ENCODE measurements at places on chromosomes 2 and 18. TPM values are rescaled to one million over a fixed set of nuclear protein-coding genes. Genes with fewer than 3 reads are reported as not detected.

GRCh38 chr2:214575030-214575429, 164.2 kb downstream of the VWC2L start:
- no peak for DNase-seq

DNA sequence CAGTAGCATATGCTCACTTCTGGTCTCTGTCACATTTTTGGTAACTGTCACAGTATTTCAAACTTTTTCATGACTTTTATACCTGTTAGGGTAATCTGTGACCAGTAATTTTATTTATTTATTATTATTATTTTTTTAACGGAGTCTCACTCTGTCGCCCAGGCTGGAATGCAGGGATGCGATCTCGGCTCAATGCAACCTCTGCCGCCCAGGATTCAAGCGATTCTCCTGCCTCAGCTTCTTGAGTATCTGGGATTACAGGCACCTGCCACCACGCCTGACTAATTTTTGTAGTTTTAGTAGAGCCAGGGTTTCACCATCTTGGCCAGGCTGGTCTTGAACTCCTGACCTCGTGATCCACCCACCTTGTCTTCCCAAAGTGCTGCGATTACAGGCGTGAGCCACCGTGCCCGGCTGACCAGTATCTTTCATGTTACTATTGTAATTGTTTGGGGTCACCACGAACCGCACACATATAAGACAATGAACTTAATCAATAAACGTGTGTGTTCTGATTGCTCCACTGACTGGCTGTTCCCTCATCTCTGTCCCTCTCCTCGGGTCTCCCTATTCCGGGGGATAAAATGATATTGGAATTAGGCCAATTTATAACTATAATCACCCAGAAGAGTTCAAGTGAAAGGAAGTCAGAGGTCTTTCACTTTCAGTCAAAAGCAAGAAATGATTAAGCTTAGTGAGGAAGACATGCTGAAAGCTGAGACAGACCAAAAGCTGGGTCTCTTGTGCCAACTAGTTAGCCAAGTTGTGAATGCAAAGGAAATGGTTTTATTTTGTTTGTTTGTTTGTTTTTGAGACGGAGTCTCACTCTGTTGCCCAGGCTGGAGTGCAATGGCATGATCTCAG, 22.9 kb downstream of the TGIF1 start:
- DNase-seq, result no peak

GRCh38 chr2:201344663-201345366, 12.3 kb downstream of the FLACC1 start:
- no peak for DNase-seq

- no peak for DNase-seq
These were observed 52.5 kb downstream of the MBP start for GRCh38 chr18:77079954-77080682.

DNA sequence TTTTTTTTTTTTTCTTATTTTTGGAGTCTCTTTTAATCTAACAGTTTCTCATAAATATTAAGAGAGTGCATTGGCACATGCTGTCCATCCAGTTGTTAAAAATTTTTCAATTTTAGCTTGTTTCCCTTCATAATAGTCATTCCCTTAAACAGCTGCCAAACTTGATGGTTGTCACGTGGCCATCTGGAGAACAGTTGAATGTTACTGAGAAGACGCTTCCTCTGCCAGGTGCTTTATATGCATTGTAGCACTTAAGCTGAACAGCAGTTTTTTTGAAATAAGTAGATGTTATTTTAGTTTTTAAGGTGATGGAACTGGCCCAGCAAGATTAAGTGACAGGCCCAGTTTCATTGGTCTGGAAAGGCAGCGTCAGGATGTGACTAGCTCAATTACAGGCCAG, 3.3 kb downstream of the SMARCAL1 start:
- no peak for DNase-seq

PLCL1 gene
- not detected for total RNA-seq

RIT2 gene
- total RNA-seq, result 1.3 TPM

PJVK gene
- 4.0 TPM for total RNA-seq

- no peak for DNase-seq
These were observed 260.0 kb upstream of the FN1 start for GRCh38 chr2:215695861-215696260.

- DNase-seq, result no peak
These were observed 59.6 kb downstream of the TPGS2 start for GRCh38 chr18:36769172-36769571.

- no peak for DNase-seq
These were observed 430.2 kb downstream of the SETBP1 start for GRCh38 chr18:45110577-45111501.

DNA sequence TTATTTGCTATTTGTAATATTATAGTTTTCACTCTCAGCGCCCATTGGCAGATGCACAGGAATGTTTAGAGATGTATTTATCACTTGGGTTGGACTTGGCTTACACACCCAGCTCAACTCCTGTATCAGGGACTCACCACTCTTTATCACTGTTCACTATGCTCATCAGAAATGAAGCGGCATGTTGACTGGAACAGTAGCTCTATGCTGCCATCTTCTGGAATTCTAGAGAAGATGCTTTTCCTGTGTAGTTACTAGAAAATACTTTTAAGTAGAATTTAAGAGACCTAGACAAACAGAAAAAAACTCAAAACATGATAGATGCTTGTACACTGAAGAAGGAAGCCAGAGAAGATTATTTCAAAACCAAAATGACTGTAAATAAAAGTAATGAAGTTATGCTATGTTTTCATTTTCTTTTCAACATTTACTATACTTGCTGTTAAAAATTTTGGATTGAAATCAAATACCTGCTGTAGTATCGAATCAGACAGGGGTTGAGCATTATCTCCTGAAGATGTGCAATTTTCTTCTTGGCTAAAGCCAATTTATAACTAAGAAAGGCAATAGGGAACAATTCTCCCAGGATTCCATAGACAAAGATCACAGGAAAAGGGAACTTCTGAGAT, 47.4 kb upstream of the NXPH2 start:
- DNase-seq, result peak; percentile 42

LRRC30 gene
- total RNA-seq, result not detected

GRCh38 chr2:196962325-196962724, 35.8 kb upstream of the PGAP1 start:
- no peak for DNase-seq

GRCh38 chr18:2402084-2402483, 169.2 kb downstream of the METTL4 start:
- DNase-seq, result no peak

DNA sequence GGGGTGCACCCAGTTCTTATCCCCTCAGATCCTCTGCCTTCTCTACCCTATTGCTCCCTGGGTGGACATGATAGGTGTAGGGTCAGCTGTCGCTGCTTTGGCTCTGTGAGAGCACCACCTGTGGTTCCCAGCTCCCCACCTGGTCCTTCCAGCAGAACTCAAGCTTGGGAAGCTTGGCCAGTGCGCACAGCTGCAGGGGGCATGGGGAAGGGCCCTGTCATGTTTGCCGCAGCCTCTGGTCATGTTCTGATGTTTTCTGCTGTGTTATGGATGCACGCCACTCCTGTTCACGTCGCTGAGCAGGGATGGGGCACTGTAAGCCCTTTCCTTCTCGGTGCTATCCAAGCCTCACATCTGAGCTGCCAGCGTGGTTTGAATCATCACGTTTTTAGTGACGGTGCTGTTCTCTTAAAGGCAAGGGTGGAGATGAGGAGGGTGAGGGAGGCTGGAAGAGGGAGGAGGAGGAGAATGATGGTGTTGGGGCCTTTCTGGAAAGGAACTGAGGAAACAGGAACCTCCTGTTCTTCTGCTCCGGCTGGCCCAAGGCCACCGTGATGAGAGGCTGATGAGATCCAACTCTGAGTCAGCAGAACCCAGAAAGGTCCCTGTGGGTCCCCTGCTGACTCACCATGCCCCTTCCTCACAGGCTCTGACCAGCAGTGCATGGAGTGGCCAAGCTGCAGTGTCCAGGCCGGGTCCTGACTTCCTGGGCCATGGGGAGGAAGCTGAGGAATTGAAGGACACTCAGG, 78.0 kb downstream of the LIPG start:
- DNase-seq, result no peak

GRCh38 chr2:164145093-164145987, 409.5 kb upstream of the FIGN start:
- no peak for DNase-seq

MROH2A gene
- total RNA-seq, result not detected

DNA sequence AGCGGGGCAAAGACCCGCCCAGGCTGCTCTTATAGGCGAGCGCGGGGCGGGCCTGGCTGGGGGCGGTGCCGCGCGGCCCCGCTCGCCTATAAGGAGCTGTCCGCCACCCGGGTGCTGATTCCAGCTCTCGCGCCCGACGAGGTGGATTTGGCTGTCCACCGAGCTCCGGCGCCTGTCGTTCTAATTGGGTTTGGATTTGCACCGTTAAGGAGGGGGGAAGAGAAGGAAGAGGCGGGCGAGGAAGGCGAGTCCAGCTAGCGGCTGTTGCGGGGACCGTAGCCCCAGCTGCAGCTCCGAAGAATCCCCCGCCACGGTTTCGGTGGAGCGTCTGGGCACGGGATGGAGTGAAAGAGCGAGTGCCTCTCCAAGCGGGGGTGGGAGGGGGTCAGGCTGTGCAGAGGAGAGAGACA, at the start of gene CNTNAP5:
Gene CNTNAP5, plus strand, starts transcription at position 117 of the 410 bp plus-strand sequence. CDS start 364 bp downstream, outside the sequence.
- peak; percentile 84 for DNase-seq

GRCh38 chr18:45722899-45723298, 1.1 kb upstream of the SLC14A1 start:
- DNase-seq, result peak; percentile 85

- DNase-seq, result no peak
These were observed 446.3 kb downstream of the LPIN1 start for GRCh38 chr2:12192762-12193161.

CCBE1 gene
- total RNA-seq, result 0.46 TPM

DNA sequence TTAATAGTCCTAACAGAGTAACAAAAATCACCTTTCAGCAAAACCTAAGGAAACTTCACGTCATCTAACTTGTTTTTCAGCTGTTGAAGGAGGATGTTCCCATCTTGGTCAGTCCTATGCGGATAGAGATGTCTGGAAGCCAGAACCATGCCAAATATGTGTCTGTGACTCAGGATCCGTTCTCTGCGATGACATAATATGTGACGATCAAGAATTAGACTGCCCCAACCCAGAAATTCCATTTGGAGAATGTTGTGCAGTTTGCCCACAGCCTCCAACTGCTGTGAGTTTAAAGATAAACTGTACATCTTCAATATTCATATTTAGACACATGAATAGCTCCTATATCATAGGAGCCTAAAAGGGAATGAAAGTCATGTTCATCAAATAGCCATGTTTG, 10.5 kb downstream of the COL3A1 start:
- DNase-seq, result no peak

GRCh38 chr18:13300796-13301195, 82.2 kb downstream of the LDLRAD4 start:
- no peak for DNase-seq

GRCh38 chr2:171307560-171307959, 126.2 kb downstream of the METTL8 start:
- no peak for DNase-seq

- DNase-seq, result no peak
These were observed 19.6 kb downstream of the PELI1 start for GRCh38 chr2:64124571-64124970.

DNA sequence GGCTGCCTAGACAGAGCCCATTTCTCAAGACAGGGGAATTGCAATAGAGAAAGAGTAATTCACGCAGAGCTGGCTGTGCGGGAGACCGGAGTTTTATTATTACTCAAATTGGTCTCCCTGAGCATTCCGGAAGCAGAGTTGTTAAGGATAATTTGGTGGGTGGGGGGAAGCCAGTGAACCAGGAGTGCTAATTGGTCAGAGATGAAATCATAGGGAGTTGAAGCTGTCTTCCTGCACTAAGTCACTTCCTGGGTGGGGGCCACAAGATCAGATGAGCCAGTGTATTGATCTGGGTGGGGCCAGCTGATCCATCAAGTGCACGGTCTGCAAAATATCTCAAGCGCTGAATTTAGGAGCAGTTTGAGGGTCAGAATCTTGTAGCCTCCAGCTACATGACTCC, 84.8 kb downstream of the RTN4 start:
- DNase-seq, result no peak

GRCh38 chr2:239475161-239476028, 74.6 kb upstream of the HDAC4 start:
- DNase-seq, result no peak

GRCh38 chr2:166725927-166726924, 162.1 kb upstream of the XIRP2 start:
- no peak for DNase-seq

KLHL41 gene
- not detected for total RNA-seq

GRCh38 chr2:145356056-145356455, 836.1 kb upstream of the ZEB2 start:
- no peak for DNase-seq

- no peak for DNase-seq
These were observed 103.4 kb upstream of the MEX3C start for GRCh38 chr18:51300912-51301311.

- DNase-seq, result no peak
These were observed 109.2 kb upstream of the GPC1 start for GRCh38 chr2:240326246-240326645.

UGT1A10 gene
- not detected for total RNA-seq

GRCh38 chr2:237062585-237062984, 23.1 kb upstream of the COPS8 start:
- no peak for DNase-seq

DNA sequence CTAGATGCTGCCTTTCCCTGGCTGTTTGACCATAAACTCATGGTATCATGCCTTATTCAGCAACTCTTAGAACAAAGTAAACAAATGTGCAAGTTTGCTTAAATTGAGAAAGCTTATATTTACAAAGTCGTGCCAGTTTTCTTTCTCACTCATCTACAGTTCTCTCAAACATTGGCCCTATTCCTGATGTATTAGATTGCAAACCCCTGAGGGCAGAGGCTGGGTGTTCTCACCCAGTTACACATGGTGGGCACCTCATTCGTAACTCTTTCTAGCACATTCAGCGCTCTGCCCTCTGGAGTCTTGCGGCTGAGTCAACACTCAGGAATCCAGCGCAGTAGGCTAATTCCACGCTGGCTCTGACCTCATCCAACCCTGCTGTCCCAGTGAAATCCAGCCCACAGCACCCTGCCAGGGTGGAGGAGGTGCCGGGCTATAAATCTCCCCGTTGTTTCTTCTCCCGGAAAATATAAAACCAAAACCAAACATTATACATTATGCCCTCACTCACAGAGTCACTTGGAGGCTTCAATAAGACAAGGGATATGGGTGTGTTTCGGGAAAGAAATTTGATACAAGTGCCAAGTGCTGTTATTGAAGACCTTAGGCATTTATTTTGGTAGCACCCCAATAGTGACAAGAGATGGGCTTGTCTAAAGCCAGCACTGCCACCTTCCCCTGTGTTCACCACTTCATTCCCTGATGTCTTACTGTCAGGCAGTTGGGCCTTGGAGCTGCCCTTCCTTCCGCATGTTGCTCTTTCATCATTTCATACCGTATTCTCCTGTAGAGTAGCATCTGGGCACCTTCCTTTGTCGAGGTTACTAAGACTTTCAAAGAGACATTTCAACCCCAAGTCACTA, 287.4 kb downstream of the PRKCE start:
- DNase-seq, result peak; percentile 56

C2orf81 gene
- 2.4 TPM for total RNA-seq

- DNase-seq, result no peak
These were observed 51.3 kb upstream of the NABP1 start for GRCh38 chr2:191626497-191627151.

ANKMY1 gene
- 8.6 TPM for total RNA-seq

- no peak for DNase-seq
These were observed 214.5 kb downstream of the EN1 start for GRCh38 chr2:118632921-118633320.

AMER3 gene
- total RNA-seq, result 0.59 TPM

- no peak for DNase-seq
These were observed 35.4 kb downstream of the B4GALT6 start for GRCh38 chr18:31648966-31649429.

GRCh38 chr2:174120346-174120745, 128.0 kb downstream of the OLA1 start:
- no peak for DNase-seq

- no peak for DNase-seq
These were observed 271.5 kb downstream of the AGAP1 start for GRCh38 chr2:235765181-235765820.

RAPGEF4 gene
- total RNA-seq, result 1.4 TPM

All from H9 (cell line).